Spleen (tissue), 13 donors: ENCODE measurements at places on chromosomes 1 and 21. TPM values are rescaled to one million over a fixed set of nuclear protein-coding genes. Genes with fewer than 3 reads are reported as not detected.

LCE1F gene
- total RNA-seq = not detected

TCHHL1 gene
- total RNA-seq = not detected

OR2T2 gene
- total RNA-seq = 0.43 TPM

ADORA3 gene
- 8.7 TPM for total RNA-seq

DNA sequence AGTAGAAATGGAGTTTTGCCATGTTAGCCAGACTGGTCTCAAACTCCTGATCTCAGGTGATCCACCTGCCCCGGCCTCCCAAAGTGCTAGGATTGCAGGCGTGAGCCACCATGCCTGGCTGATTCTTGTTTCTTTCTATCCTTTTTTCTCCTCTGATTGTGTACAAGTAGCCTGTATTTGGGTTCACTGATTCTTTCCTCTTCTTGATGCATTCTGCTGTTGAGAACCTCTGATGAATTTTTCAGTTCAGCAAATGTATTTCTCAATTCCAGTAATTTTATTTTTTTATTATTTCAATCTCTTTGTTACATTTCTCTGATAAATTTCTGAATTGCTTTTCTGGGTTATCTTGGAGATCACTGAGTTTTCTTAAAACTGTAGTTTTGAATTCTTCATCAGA is 58.8 kb downstream of the AXDND1 start:
- no peaks in the 10 kb centered on the region for H3K27me3 ChIP-seq
- no peak for DNase-seq
- no peaks in the 10 kb centered on the region for H3K4me1 ChIP-seq
- H3K36me3 ChIP-seq = no peaks in the 10 kb centered on the region
- no peak overlapping the region for H3K4me3 ChIP-seq
- no peak overlapping the region for H3K27ac ChIP-seq
